Epithelial cell of proximal tubule (primary cell): ENCODE measurements at places on chromosomes 7 and 10. TPM values are rescaled to one million over a fixed set of nuclear protein-coding genes. Genes with fewer than 3 reads are reported as not detected.

The IKZF1 gene
- not detected in 2 replicates for total RNA-seq

The SAP25 gene
- 1.7 TPM in 1 of 2 replicates, not detected in the other for total RNA-seq

The CISD1 gene
- total RNA-seq: 53.8 and 66.4 TPM in 2 replicates

The NPC1L1 gene
- 0.23 and 0.94 TPM in 2 replicates for total RNA-seq

The ZNF425 gene
- total RNA-seq: 0.69 and 0.87 TPM in 2 replicates

The CREB5 gene
- 16.1 and 25.7 TPM in 2 replicates for total RNA-seq

The METTL27 gene
- 8.4 and 13.7 TPM in 2 replicates for total RNA-seq

The COBL gene
- total RNA-seq: 1.5 and 6.6 TPM in 2 replicates

DNA sequence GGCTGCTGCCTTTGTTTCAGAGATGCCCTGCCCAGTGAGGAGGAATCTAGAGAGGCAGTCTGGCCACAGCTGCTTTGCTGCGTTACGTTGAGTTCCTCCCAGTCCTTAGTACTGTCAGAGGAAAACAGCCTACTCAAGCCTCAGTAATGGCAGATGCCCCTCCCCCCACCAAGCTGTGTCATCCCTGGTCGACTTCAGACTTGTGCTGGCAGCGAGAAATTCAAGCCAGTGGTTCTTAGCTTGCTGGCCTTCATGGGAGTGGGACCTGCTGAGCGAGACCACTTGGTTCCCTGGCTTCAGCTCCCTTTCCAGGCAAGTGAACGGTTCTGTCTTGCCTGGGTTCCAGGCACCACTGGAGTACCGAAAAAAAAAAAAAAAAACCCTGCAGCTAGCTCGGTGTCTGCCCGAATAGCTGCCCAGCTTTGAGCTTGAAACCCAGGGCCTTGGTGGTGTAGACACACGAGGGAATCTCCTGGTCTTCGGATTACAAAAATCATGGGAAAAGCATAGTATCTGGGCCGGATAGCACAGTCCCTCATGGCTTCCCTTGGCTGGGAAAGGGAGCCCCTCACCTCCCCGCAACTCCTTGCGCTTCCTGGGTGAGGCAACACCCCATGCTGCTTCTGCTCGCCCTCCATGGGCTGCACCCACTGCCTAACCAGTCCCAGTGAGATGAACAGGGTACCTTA lies 9.1 kb downstream of the SDHAF3 start:
- no peak for DNase-seq

GRCh38 chr10:8576281-8576680 lies 521.8 kb downstream of the GATA3 start:
- DNase-seq: no peak

GRCh38 chr10:79487296-79488194 lies 24.8 kb upstream of the EIF5AL1 start:
- no peak for DNase-seq

- peak; percentile 83 for DNase-seq
Measured at GRCh38 chr7:70710011-70710480, 421.9 kb upstream of the GALNT17 start.

GRCh38 chr10:129329385-129330055 lies 137.5 kb upstream of the MGMT start:
- DNase-seq: peak; percentile 80

GRCh38 chr10:98511876-98512275 lies 65.1 kb upstream of the HPS1 start:
- no peak for DNase-seq

- DNase-seq: peak; percentile 31
Measured at GRCh38 chr7:149495785-149496641, 1.6 kb downstream of the ZNF746 start.

- no peak for DNase-seq
Measured at GRCh38 chr10:43946445-43946844, 297.8 kb upstream of the ZNF32 start.

DNA sequence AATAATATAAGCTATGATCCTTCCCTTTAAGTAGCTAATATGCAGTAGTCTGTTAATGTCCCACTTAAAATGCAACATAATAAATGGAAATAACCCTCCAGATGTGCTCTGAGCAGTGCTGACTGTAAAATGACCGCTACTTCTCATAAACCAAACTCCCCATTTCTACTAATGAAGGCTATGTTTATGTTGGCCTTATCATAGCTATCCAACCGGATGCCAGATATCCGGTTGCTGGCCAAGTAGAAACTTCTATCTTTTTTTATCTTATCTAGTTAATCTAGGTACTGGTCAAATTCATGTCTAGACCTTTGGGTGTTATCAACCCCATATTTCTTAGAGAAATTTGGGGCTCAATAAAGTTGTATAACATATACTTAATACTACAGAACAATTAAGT lies 56.6 kb downstream of the CHRM2 start:
- DNase-seq: no peak

DNA sequence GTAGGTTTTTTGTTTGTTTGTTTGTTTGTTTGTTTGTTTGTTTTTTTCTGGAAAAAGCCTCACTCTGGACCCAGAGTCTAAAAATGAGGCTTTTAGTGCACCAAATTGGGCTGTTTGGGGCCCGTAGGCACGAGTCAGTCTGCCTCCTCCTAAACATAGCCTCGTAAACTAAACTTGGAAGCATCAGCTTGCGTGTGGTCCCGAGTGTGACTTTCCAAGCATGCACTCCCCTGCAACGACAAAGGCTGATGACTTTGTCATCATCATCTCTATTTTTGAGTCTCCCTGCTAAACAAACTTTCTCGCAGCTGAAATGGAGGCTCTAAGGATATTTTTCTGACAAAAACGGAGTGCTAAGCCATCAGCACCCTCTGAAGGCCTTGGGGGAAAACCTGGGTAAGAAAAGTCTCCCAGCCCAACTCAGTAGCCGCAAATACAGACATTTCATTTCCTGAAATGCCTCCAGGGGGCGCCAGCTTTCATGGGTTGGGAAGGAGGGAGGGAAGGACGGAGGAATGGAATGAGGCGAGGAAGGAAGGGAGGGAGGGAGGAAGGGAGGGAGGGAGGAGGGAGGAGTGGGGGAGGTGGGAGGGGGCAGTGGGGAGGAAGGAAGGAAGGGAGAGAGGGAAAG lies 245.9 kb downstream of the KCNMA1 start:
- peak; percentile 42 for DNase-seq

DNA sequence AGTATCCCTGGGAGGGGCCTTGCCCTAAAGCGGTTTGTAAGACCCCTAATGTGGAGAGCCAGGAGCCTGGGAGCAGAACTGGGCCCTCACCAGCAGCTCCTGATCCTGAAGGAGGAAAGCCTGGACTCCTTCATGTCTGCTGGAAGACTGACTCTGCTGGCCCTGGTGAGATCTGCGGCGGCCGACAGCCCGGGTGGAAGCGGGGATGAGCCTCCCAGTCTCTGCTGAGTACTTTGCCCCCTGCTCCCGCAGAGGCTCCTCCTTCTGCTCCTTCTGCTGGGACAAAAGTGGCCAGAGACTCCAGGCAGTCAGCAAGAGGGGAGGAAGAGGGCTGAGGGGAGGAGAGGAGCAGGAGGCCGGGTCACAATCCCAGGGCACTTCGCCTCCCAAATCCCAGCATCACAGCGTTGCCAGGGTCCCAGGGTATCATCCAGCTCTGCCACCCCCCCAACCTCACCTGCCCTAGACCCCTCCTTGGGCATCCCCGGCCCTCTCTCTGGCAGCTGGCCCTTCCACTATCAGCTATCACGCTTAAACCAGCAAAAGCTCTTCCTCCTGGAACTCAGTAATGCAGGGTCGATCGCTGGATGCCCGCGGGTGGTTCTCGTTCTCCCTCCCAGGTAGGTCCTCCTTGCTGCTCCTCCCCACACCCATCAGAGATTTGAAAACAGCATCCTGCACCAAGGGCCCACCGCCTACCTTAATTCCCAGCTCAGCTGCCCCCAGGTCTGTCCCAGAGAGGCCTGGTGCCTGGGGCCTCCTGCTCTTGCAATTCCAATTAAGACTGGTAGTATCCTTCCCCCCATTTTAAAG lies 7.9 kb downstream of the TBATA start:
- DNase-seq: no peak

GRCh38 chr10:12727832-12728215 lies 273.7 kb downstream of the CCDC3 start:
- DNase-seq: no peak

DNA sequence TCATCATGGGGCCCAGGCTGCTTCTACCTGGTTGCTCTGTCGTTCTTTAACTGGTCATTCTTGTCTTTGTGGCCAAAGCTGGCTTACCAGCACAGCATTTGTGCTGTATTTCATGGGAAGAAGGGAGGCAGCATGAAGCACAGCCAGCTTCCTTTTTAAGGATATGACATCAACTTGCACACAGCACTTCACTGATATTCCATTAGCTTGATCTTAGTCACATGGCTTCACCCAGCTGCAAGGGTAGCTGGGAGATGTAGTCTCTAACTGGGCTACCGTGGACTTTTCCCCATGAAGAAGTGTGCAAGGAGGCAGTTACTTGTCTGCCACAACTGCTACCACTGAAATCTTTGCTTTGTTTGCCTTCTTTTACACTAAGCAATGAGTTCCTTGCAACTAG lies 525.2 kb downstream of the LRMDA start:
- no peak for DNase-seq

- DNase-seq: no peak
Measured at GRCh38 chr7:151897951-151898686, 21.2 kb upstream of the PRKAG2 start.

DNA sequence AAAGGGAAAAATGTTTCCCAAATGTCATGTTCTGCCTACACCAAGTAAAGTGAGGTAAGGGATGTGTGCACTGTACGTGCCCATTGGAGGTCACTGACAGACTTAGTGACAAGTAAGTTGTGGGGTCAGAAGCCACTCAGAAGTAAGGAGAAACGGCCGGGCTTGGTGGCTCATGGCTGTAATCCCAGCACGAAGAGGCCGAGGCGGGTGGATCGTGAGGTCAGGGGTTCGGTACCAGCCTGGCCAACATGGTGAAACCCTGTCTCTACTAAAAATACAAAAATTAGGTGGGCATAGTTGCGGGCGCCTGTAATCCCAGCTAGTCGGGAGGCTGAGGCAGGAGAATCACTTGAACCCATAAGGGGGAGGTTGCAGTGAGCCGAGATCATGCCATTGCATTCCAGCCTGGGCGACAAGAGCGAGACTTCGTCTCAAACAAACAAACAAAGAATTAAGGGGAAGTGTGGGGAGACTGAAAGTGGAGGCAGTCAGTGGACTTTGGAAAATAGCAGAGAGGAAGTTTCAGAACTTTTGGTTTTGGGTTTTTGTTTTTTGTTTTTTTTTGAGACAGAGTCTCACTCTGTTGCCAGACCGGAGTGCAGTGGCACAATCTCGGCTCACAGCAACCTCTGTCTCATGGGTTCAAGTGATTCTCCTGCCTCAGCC lies 114.8 kb downstream of the WDFY4 start:
- DNase-seq: no peak

GRCh38 chr10:10891124-10892082 lies 126.3 kb upstream of the CELF2 start:
- no peak for DNase-seq
